ENCODE measurements at places on chromosomes 4 and X. TPM values are rescaled to one million over a fixed set of nuclear protein-coding genes. Genes with fewer than 3 reads are reported as not detected.

GRCh38 chr4:151409470-151410313, 716 bp downstream of the FHIP1A start:
- no peaks in the 10 kb centered on the region for H3K36me3 ChIP-seq
- peak overlapping the region; percentile 94 for H3K27ac ChIP-seq
- H3K27me3 ChIP-seq = no peaks in the 10 kb centered on the region
- peaks cover 22% of the 10 kb centered on the region for H3K4me1 ChIP-seq

DNA sequence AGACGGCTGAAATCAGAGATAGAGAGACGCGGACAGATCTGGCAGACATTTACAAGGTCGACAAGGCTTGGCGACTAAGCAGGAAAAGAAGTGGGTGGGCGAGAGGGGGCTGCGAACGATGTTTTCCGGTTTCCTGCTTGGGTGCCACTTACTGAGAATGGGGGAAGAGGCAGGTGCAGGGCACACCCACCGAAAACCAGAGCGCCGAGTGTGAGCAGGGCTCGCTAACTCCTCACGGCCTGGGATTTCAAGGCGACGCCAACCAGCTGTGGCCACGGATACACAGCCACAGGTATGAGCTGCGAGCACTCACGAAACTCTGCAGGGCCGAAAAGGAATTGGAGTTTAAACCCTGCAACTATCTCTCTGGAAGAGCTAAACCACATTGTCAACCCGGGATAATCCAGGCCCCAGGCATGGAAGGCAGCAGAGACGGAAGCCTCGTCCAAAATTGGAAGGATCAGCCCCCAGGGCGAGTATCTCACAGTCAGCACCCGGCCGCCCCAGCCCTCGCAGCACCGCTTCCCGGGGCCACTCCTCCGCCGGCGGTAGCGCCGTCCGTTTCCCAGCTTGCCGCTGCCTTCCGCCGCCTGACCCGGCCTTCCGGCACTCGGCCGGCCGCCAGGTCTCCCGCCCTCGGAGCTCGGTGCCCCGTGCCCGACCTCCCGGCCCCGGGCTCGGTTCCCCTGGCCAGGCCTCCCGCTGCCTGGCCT, 778 bp downstream of the CASP3 start:
- peak overlapping the region; percentile 81 for H3K4me3 ChIP-seq
- H3K4me1 ChIP-seq = peaks cover 37% of the 10 kb centered on the region
- H3K36me3 ChIP-seq = peaks cover 7% of the 10 kb centered on the region
- peak; percentile 58 for DNase-seq

- no peaks in the 10 kb centered on the region for H3K27me3 ChIP-seq
- H3K4me1 ChIP-seq = no peaks in the 10 kb centered on the region
- H3K27ac ChIP-seq = no peak overlapping the region
- H3K36me3 ChIP-seq = peaks cover 1% of the 10 kb centered on the region
Measured at GRCh38 chr4:92064574-92064973, 239.2 kb upstream of the GRID2 start.

DNA sequence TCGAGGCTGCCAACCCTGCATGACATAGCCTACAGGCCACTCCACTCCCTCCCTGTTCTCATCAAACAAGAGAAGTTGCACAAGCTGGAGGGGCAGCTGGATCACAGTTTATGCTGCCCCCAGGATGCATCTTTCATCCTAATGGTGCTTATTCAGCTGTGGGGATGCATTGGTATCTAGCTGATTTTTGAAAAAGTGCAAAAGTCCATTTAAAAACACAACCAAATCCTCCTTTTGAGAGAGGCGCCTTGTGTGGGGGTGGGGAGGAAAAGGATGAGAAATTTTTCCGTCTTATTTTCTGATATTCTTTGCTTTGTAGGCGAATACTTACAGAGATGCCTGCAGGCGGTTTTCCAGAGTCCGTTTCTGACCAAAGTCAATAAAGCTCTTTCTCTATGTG, 276.4 kb upstream of the BOD1L1 start:
- peaks cover 36% of the 10 kb centered on the region for H3K4me1 ChIP-seq
- H3K27ac ChIP-seq = no peak overlapping the region
- H3K27me3 ChIP-seq = no peaks in the 10 kb centered on the region
- H3K36me3 ChIP-seq = peaks cover 8% of the 10 kb centered on the region
- H3K4me3 ChIP-seq = no peak overlapping the region

- no peaks in the 10 kb centered on the region for H3K27me3 ChIP-seq
- H3K4me3 ChIP-seq = peak overlapping the region; percentile 16
- H3K4me1 ChIP-seq = peaks cover 44% of the 10 kb centered on the region
- no peak overlapping the region for H3K27ac ChIP-seq
Measured at GRCh38 chr4:3390288-3390811, 51.4 kb upstream of the HGFAC start.

- no peaks in the 10 kb centered on the region for H3K36me3 ChIP-seq
- no peak for DNase-seq
- H3K27ac ChIP-seq = no peak overlapping the region
- H3K4me1 ChIP-seq = no peaks in the 10 kb centered on the region
- H3K4me3 ChIP-seq = no peak overlapping the region
Measured at GRCh38 chrX:35675151-35675550, 123.0 kb upstream of the MAGEB16 start.

DNA sequence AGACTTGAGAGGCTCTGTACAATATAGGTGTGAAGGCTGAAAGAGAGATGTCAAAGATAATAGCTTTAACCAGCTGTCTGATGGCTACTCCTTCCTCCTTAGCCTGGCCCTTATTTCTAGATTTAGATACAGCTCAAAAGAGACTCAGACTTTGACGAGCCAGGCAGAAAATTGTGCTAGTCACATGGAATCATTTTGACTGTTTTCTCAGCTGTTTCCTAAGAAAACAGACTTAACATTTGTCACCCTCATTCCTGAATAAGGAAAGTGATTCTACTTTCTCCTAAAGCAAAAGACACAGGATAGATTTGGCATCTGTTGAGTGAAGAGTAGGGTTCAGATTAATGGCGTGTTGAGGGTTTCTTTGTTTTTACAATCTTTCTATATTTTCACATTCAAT, 340.7 kb downstream of the DHX15 start:
- no peaks in the 10 kb centered on the region for H3K4me1 ChIP-seq
- no peak overlapping the region for H3K4me3 ChIP-seq
- DNase-seq = no peak

DNA sequence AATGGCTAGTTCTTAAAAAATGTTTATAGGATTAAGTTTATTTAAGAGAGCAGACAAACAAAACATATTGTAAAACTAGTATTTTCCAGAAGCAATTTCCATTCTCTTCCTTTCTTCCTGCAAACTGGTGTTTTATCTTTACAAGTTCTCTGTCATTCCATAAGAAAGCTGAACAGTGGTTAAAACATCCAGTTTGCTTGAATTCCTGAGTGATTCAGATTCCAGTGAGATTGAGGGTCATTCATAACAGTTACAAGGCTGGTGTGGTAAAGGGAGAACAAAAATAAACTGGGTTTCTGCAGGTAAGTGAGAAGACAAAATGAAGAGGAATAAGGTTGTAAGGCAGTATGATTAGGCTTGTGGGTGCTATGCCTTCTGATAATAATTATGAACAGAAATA, 544.8 kb upstream of the DIPK2B start:
- DNase-seq = no peak
- H3K27ac ChIP-seq = peak overlapping the region; percentile 20
- peaks cover 67% of the 10 kb centered on the region for H3K36me3 ChIP-seq
- H3K4me3 ChIP-seq = no peak overlapping the region

GRCh38 chrX:110143454-110144210, 140.7 kb downstream of the TMEM164 start:
- peak overlapping the region; percentile 55 for H3K27ac ChIP-seq
- peaks cover 26% of the 10 kb centered on the region for H3K36me3 ChIP-seq
- peak; percentile 48 for DNase-seq
- no peak overlapping the region for H3K4me3 ChIP-seq
- peaks cover 11% of the 10 kb centered on the region for H3K4me1 ChIP-seq

GRCh38 chrX:11770320-11770719, 12.3 kb downstream of the MSL3 start:
- peaks cover 11% of the 10 kb centered on the region for H3K27me3 ChIP-seq
- H3K27ac ChIP-seq = no peak overlapping the region
- no peak overlapping the region for H3K4me3 ChIP-seq
- H3K4me1 ChIP-seq = peaks cover 6% of the 10 kb centered on the region
- DNase-seq = peak; percentile 72
- peaks cover 29% of the 10 kb centered on the region for H3K36me3 ChIP-seq

- no peak overlapping the region for H3K27ac ChIP-seq
- DNase-seq = peak; percentile 57
- H3K4me3 ChIP-seq = no peak overlapping the region
- peaks cover 48% of the 10 kb centered on the region for H3K27me3 ChIP-seq
- no peaks in the 10 kb centered on the region for H3K4me1 ChIP-seq
Measured at GRCh38 chrX:133670383-133670782, 255.1 kb upstream of the GPC4 start.

DNA sequence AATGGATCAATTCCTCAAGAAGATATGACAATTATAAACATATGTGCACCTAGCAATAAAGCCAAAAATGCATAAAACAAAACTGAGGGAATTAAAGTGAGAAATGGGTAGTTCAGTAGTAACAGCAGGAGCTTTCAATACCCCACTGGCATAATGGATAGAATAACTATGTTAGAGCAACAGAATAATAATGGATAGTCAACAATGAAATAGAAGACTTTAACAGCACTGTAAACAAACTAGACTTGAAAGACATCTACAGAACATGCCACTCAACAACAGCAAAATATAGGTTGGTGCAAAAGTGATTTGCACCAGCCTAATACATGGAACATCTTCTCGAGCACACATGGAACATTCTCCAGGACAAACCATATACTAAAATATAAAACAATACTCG, 20.0 kb upstream of the MBNL3 start:
- no peaks in the 10 kb centered on the region for H3K36me3 ChIP-seq
- H3K27ac ChIP-seq = no peak overlapping the region
- peaks cover 91% of the 10 kb centered on the region for H3K27me3 ChIP-seq
- no peak for DNase-seq

- H3K27ac ChIP-seq = no peak overlapping the region
- no peak overlapping the region for H3K4me3 ChIP-seq
- no peaks in the 10 kb centered on the region for H3K4me1 ChIP-seq
- H3K36me3 ChIP-seq = no peaks in the 10 kb centered on the region
- H3K27me3 ChIP-seq = peaks cover 17% of the 10 kb centered on the region
Measured at GRCh38 chrX:129945131-129945530, 37.3 kb upstream of the BCORL1 start.

- H3K4me1 ChIP-seq = no peaks in the 10 kb centered on the region
- no peak overlapping the region for H3K27ac ChIP-seq
- no peak overlapping the region for H3K4me3 ChIP-seq
- DNase-seq = peak; percentile 41
Measured at GRCh38 chrX:39645178-39645895, 452.4 kb downstream of the BCOR start.

DNA sequence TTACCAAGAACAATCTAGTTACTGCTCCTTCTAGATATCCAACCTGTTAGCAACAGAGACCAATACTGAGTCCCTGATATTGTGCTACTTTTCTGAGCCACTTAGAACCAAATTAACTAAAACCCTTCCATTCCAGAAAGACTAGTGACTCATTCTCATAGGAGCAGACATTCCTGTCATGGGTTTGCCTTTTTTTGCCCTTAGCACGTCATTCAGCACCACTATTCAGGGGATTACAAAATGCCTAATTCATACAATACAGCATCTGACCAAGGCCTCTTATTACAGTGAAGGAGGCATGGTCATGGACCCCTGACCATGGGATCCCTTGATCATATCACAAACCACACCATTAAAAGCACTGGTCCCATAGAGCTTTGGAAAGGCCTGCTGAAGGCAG, 123.8 kb upstream of the CXCL13 start:
- H3K27ac ChIP-seq = peak overlapping the region; percentile 61
- peak; percentile 50 for DNase-seq

- H3K27ac ChIP-seq = no peak overlapping the region
- peaks cover 29% of the 10 kb centered on the region for H3K4me1 ChIP-seq
- H3K4me3 ChIP-seq = no peak overlapping the region
- no peaks in the 10 kb centered on the region for H3K27me3 ChIP-seq
- DNase-seq = no peak
Measured at GRCh38 chr4:38180456-38180855, 220.3 kb downstream of the PTTG2 start.

- DNase-seq = no peak
- no peaks in the 10 kb centered on the region for H3K4me1 ChIP-seq
- no peaks in the 10 kb centered on the region for H3K36me3 ChIP-seq
Measured at GRCh38 chr4:123709336-123709735, 312.7 kb downstream of the SPRY1 start.

The EXOC1 gene
- total RNA-seq = 39.5 TPM

The RBMX gene
- total RNA-seq = 271 TPM

The GLUD2 gene
- total RNA-seq = 0.32 TPM

The RS1 gene
- total RNA-seq = not detected

The SLITRK4 gene
- total RNA-seq = 0.39 TPM

The ADAMTS3 gene
- total RNA-seq = 0.25 TPM

The SLC25A4 gene
- total RNA-seq = 18.8 TPM

The CT45A3 gene
- total RNA-seq = not detected

The APBB2 gene
- 159 TPM for total RNA-seq

The CXCL10 gene
- not detected for total RNA-seq

Data from MCF 10A (cell line).